ENCODE measurements at places on chromosomes 2 and 18. TPM values are rescaled to one million over a fixed set of nuclear protein-coding genes. Genes with fewer than 3 reads are reported as not detected.

Gene GPR45
- total RNA-seq = not detected

Gene SERPINB11
- total RNA-seq = not detected

Gene LBX2
- total RNA-seq = 0.65 TPM

Gene FKBP7
- 2.4 TPM for total RNA-seq

Gene CYRIA
- 48.7 TPM for total RNA-seq
